ENCODE measurements at places on chromosomes 7 and 10.

- no peak for DNase-seq
Observed at GRCh38 chr7:79157281-79157680, 296.2 kb downstream of the MAGI2 start.

- no peak for DNase-seq
Observed at GRCh38 chr7:95398155-95398940, 2.2 kb upstream of the PON3 start.

DNA sequence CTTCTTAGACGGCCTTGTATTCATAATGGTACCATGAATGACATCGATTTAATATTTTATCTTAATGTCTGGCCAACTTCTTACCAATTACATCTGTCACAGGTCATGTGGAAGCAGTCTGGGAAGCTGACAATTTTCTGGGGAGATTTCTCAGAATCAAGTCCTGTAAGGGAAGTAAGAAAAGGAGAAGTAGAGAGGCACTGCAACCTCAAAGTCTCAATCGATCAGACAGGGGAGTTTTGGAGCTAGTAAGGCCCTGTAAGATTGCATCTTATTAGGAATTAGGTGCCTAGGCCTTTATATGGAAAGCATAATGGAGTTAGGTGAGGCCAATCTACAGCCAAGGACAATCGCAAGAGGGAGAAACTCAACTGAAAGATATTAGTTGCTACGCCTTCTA is 694.6 kb upstream of the SORCS1 start:
- DNase-seq: no peak

DNA sequence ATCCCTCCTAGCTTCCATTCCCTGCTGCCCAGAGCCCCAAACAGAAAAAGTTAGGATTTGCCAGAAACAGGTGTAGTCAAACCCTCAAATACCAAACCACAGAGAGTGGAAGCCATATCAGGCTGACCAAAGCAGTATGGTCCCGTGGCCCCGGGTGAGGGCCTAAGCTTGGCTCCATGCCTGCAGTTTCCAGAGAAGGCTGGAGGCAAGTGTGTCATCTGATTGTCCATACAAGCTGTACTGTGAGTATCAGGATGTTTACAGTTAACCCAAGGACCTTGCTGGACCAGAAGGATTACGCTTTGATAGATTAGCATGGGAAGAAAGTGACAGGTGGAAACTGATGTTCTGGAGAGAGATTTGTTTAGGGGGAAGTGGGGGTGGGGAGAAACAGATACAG is 96.3 kb downstream of the PRKAG2 start:
- no peak for DNase-seq

- DNase-seq: no peak
Observed at GRCh38 chr7:44489955-44490350, 505 bp downstream of the NUDCD3 start.

DNA sequence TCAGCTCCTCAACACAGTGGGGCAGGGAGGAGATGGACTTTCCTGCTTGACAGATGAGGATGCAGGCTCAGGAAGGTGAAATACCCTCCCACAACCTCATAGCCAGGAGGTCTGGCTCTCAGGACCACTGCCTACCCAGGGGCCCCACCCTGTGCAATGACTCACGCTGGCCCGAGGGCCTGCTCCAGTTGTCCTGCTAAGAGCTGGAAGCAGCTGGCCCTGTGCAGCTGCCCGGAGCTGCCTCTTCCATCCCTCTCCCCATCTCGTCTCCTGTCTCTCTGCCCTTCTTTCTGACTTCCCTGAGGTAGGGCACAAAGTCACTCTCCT is 123.9 kb downstream of the ZMIZ1 start:
- DNase-seq: no peak

- DNase-seq: no peak
Observed at GRCh38 chr7:26321435-26321834, 29.8 kb downstream of the SNX10 start.
